ENCODE measurements at places on chromosomes 13 and 19.

DNA sequence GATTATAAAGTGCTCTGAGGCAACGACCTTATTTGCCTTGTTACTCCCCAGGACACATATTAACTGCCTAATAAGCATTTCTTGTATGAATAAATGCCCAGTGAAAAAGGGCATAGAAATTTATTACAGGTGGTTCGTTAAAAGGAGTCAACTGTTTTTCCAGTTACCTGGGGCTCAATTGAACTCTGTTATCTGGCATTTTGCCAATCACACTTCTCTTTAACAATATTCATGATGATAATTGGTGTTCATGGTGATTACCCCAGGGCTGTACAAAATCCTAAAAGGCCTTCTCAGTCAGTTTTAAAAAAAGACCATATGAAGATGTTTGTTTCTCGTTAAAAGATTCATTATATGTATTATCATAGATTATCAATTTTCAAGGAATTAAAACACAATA is 57.1 kb downstream of the KL start:
- no peak for DNase-seq

GRCh38 chr13:100382785-100383184 is 205.8 kb downstream of the GGACT start:
- no peak for DNase-seq

DNA sequence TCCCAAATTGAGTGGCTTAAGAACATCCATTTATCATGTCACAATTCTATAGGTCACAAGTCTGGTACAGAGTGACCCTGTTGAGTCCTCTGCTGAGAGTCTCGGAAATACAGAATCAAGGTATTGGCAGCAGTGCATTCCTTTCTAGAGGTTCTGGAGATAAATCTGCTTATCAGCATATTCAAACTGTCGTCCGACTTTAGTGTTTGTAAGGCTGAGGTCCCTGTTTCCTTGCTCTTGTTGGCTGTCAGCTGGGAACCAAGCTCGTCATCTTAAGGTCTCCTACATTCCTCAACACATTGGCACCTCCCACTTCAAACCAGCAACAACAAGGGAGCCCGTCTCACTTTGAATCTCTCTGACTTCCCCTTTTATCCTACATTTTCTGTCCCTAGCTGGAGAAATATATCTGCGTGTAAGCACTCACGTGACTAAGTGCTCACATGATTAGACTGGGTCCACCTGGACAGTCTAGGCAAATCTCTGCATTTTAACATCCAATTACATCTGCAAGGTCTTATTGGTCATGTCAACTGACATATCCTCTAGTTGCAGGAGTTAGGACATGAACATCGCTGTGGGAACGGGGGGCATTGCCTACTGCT is 886.8 kb downstream of the PCDH9 start:
- DNase-seq = no peak

GRCh38 chr19:13005861-13006370 is 10.6 kb downstream of the NFIX start:
- no peak for DNase-seq

GRCh38 chr19:1947651-1948209 is 6.8 kb downstream of the CSNK1G2 start:
- DNase-seq = no peak

DNA sequence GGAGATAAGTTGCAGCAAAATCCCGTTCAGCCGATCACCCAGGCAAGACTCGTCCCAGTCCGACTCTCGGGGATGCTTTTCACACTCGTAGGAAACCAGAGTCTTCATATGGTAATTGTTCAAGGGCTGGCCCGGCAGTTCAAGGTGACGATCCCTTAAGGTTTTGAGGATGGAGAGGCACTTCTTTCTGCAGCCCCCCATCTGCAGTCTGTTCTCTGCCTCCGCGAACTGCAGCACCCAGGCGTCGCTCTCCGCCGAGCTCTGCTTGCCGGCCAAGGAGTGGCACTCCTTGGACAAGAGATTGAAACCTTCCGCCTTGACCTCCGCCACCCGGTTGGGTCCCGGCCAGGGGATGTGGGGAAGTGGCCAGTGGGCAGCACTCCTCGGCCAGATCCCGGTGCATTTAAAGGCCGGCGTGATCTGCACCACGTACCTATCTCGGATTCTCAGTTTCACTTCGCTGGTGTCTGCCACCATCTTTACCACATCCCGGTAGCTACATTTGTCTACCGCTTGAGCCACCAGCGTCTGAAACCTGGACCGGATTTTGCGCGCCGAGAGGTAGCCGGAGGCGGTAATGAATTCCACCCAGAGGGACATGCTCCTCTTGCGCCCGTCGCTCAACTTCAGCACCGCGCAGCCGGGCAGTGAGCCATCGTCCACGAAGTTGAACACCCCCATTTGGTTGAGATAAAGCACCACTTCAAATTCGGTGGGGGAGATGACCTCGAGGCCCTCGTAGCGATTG is 1.1 kb downstream of the MAB21L1 start:
- peak; percentile 37 for DNase-seq

DNA sequence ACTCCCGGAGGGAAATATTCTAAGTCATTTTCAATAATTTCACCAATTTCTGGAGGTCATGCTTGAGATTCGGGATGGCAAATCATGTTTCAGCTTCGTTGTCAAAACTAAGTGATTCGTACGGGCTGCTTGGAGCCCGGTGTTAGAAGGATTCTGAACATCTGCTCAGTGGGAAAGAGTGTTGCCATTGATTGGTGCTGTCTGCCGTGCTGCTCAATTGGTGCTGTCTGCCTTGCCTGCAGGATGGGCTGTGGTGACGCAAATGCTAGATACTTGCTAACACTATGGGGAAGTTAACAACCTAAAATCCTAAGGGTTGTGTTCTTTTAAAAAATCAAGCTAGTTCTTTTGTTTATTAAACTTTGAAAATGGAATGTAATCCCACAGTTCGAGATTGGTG is 17.3 kb upstream of the CACNG8 start:
- DNase-seq = no peak

DNA sequence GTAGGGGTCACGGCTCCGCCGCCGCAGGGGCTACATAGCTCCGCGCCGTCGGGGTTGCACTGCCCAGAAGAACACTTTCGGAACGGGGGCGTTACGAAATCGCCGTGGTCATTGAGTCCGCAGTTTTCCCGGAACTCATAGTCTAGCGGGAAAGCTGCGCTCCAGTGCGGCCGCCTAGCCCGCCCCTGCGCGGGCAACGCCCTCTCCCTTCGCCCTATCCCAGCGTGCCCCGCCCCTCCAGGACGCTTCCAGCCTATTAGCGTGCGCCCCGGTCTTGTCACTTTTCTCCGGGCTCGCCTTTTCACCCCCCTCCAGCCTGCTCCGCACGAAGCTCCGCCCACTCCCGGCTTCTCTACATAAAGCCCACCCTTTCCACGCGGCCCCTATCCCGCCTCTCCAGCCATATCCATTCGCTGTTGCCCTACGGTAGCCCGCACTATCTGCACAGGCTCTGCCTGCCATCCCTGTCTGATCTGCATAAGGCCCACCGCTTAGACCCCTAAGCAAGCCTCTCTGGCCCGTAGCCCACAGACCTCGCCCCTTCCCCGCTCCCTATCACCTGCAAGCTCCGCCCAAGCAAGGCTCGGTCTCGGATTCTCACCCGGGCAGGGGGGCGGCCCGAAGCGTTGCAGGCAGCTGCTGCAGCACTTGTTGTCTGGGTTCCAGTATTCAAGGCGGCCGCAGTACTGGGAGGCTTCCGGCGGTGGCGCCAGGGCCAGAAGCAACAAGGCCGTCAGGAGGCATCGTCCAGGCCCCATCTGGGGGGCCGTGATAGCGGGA is 1.6 kb downstream of the IGFLR1 start:
- peak; percentile 98 for DNase-seq

DNA sequence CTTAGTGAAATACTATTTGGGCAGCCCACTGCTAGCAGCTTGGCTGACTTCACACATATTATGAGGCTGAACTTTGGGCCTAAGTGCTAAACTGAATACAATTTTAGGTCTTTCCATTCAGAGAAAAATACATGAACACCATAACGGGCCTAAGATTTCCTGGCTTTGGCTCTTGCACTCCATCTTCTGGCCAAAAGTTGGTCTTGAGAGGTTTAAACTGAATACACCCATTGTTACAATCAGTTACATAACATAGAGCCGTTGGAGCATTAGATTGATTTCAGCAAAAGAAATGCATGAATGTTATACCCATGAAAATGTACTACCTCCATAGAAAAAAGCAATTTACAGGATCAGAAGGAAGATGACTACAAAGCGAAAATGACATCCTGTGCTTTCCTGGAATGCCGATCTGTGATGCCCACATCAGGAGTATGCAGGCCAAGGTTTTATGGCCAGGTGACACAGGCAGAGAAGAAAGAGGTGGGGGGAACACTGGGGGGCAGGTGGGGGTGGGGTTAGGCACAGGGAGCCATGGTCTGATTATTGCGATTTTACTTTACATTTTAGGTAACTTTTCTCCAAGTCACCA is 11.1 kb upstream of the SHISA2 start:
- DNase-seq = peak; percentile 41

DNA sequence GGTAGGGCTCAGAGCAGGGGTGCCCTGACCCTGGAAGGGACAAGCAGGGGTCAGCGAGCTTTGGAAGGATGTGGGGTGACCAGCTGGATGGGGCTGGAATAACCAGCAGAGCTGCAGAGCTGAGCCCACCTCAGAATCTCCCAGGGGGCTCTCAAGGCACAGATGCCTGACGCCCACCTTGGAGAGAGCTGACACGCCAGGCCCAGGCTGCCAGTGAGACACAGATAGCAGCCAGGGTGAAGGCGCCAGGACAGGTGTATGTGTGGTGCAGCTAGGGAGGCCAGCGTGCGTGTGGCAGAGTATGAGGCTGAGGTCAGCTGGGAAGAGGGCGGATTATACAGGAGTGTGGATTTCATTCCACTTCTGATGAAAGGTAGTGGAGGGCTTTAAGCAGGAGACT is 8.9 kb downstream of the AP1M1 start:
- DNase-seq = no peak

GRCh38 chr19:18908917-18909619 is 10.1 kb downstream of the COPE start:
- peak; percentile 21 for DNase-seq

DNA sequence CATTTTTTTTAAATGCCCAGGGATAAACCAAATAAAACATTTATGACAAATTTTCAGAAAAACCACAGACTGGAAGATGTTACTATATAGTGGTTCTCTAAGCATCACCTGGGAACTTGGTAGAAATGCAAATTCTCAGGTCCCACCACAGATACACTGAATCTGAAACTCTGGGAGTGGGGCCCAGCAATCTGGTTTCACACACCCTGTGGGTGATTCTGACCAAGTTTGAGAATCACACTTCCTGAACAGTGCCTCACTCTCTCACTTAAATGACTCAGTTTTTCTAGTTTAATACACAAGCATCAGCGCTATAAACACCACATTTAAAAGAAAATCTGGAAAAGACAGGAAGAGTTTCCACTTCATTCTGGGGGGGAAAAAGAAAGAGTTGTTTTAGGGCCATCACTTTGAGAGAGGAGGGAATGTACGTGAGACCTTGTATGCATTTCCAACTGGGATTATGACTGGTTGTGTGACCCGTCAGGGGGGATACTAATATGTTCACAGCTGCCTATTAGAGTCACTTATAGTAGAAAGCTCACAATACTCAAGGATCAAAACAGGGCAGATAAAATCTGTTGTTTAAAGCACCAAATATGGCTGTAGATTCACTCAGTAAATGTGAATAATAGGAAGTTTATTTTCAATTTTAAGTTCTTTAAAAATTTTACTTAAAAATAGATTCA is 567.7 kb downstream of the GPC6 start:
- DNase-seq = no peak

- DNase-seq = no peak
These were observed 129.4 kb downstream of the PCDH20 start for GRCh38 chr13:61286148-61286745.

DNA sequence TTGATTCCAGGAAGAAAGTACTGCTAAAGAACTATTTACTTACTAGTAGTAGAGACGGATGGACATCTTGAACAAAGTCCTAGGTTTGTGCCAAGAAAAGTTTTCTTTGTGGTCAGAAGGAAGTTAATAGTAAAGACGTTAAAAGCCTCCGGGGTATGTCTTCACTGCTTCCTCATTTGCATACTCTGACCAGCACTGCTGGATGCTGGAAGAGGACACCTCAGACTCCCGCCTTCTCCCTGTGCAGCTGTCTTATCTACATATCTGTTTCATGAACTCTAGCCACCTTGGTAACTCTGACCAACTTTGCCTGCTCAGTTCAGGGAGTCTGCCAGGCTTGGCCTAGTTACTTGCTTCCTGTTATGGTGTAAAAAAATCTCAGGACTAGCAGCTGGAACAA is 1109.1 kb upstream of the MIR17HG start:
- no peak for DNase-seq

- DNase-seq = no peak
These were observed 84.8 kb downstream of the ZMYM2 start for GRCh38 chr13:20043207-20043925.

DNA sequence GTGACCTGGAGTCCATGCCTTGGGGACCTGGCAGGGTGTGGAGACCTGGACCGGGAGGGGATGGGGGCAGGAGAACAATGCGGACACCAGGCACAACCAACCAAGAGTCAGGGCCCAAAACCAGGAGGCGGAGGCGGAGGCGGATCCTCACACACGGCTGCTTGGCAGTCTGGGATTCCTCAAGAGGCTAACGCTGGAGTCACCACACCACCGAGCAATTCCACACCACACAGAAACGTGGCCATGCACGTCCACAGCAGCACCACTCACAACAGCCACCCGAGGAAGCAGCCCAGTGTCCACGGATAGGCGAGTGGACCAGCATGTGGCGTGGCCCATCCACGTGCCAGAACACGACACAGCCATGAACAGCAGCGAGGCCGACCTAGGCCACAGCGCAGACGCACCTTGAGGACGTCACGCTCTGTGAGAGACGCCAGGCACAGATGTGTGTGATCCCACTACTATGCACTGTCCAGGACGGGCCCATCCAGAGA is 17.7 kb downstream of the SBNO2 start:
- DNase-seq = no peak

- DNase-seq = no peak
These were observed 74.7 kb downstream of the MZT1 start for GRCh38 chr13:72652681-72653080.

DNA sequence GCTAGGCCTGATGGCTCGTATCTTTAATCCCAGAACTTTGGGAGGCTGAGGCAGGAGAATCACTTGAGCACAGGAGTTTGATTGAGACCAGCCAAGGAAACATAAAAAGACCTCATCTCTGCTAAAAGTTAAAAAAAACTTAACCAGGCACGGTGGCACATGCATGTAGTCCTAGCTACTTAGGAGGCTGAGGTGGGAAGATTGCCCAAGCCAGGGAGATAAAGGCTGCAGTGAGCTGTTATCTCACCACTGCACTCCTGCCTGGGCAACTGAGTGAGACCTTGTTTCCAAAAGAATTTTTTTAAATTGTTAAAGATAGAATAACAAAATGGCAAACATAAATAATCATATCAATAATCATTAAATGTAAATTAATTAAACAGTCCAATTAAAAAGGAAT is 365.8 kb downstream of the MTUS2 start:
- no peak for DNase-seq

Measured in amygdala (tissue), 56 donors.